ENCODE measurements at places on chromosomes 2 and 18. TPM values are rescaled to one million over a fixed set of nuclear protein-coding genes. Genes with fewer than 3 reads are reported as not detected.
A peak's percentile ranks its signal among the peaks of the same experiment; 100 is the strongest.

DNA sequence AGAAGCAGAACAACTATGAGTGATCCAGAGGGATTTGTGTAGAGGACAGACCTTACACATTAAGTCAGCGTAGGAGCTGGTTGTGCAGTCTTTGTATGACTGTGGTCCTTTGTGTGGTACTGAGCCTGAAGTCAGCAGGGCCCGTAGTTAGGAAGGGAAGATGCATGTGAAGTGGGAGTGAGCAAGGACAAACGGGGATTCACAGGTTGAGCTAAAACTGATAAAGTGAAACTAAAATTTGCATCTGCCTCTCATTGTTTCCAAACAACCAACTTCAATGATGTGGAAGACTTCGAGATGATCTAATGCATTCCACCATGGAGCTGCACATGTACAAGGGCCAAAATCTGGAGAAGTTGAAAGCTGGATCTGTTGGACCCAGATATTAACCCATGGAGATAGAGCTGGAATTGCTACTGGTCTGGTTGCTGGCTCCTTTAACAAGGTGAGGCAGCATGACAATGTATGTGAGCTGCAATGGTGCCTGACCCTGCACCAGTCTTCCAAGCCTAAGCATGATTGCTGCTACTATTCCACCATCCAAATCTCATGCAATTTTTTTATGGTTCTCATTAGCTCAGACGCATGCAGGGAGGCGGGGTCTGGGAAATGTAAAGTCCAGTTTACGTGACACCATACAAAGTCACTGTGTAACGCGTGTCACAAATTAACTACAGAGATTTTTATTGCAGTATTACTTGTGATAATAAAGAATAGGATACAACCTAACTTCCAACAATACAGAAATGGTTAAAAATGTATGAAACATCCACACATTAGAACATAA is 12.1 kb upstream of the CYBRD1 start:
- DNase-seq, result no peak

Gene CYS1
- total RNA-seq, result 2.7 TPM

DNA sequence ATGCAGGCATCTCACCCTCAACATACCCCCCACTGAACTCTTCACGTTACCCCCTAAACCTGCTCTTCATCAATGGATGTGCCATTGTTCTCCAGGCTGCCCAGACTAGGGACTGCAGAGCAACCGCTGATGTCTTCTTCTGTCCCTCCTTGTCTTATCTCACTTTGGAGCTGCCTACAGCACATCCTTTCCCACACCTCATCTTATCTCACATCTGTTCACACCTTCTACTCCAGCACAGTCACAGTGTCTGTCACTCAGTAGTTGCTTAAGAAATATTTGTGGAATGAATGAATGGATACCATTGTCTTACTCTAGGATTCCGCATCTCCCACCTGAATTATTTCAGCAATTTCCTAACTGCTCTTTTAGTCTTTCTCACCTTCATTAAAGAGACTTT is 144.5 kb downstream of the ANTXR1 start:
- DNase-seq, result no peak

Gene DNAJC10
- total RNA-seq, result 61.9 TPM

DNA sequence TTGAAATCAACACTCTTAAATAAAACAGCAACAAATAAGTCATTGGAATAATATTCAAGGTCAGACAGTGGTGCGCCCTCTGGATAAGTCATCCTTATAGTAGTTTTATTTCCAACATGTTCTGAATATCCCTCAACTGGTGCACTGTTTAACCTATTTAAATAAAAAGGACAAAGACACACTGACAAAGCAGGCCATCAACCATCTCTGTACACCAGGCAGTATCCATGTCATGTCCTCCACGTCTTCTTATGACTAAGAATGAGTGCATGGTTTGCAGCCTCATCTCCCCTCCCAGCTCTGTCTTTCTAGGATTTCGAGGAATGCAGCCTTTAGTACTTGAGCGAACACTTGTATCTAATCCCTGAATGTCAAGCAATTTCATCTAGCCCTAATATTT is 42.4 kb downstream of the ST3GAL5 start:
- DNase-seq, result no peak

GRCh38 chr2:55120634-55121359 is 70.5 kb upstream of the RTN4 start:
- DNase-seq, result no peak

DNA sequence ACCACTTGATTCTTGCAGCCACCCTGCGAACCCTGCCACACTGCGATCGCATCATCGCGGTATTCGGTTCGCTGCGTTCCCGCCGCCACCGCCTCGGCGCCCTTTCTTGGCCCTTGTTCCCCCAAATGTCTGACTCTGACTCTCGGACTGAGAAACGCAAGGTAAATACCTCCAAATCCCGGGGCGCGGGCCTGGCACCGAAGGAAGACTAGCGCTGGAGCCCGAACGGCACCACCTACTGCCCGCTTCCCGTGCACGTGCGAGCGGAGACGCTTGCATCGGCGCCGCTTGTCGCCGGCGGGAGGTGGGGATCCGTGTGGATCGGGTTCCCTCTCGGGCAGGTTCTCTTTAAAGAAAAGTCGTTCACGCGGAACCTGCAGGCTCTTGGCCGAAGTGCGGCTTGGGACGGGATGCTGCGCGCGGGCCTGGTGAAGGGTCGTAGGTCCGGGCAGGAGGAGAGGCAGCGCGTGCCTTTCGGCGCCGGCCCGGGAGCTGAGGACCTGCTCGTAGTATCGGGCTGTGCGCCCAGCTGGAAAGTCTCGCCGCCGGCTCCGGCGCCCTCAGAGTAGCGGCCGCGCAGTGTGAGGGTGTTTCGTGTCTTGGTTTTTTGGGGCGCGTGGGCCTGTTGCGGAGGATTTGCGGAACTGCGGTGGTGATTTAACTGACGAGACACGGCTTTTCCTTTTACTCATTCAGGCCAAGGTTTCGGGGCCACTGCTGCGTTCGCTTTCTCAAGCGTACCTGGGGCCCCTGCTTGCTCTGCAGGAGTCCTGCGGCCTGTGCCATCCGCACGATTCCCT is 514 bp downstream of the BCL2L11 start:
- DNase-seq, result no peak

Gene TSGA10
- total RNA-seq, result 4.7 TPM

GRCh38 chr2:7449298-7449697 is 532.1 kb downstream of the RNF144A start:
- DNase-seq, result no peak

- DNase-seq, result peak; percentile 93
These were observed 35.4 kb upstream of the RHOB start for GRCh38 chr2:20411361-20411894.

DNA sequence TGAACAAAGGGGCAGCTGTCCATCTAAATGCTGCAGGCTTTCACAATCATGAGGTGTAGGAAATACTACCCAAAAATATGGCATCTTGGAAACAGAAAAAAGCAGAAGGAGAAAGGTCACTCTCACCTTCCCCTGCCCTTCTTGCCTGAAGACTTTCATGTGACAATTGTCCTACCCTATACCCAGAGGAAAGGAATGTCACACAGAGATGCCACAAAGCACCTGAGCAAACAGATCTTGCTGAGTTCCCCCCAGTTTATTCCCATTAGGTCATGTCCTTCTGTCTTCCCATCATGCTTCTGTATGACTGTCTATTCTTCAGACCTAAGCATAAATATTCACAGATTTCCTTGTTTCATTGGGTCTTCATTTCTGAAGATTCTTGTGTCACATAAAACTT is 116.6 kb upstream of the MSH6 start:
- no peak for DNase-seq

Gene MEP1B
- total RNA-seq, result not detected

DNA sequence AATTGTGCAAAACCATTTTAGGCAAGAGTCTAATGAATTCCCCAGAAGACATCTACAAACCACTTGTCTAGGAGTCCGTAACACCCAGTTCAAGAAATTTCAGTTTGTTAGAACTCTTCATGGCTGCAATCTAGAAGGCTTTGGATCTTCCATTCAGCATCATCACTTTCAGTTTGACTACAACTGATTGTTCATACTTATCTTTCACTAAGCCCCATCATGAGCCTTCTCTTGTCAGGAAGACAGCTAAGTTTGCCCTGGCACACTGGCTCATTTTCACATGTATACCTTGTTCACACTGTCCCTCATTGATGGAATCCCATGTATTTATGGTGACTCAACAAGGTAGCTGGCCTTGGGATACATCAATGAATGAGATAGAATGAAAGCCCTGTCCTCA is 898.4 kb upstream of the CELF4 start:
- no peak for DNase-seq

GRCh38 chr2:216517447-216518225 is 19.0 kb downstream of the RPL37A start:
- DNase-seq, result no peak

Gene OTOS
- total RNA-seq, result not detected

- DNase-seq, result no peak
These were observed 176.9 kb upstream of the PGAP1 start for GRCh38 chr2:197103363-197103762.

Gene SERPINB11
- not detected for total RNA-seq

GRCh38 chr2:196737046-196737445 is 62.4 kb downstream of the GTF3C3 start:
- DNase-seq, result no peak

DNA sequence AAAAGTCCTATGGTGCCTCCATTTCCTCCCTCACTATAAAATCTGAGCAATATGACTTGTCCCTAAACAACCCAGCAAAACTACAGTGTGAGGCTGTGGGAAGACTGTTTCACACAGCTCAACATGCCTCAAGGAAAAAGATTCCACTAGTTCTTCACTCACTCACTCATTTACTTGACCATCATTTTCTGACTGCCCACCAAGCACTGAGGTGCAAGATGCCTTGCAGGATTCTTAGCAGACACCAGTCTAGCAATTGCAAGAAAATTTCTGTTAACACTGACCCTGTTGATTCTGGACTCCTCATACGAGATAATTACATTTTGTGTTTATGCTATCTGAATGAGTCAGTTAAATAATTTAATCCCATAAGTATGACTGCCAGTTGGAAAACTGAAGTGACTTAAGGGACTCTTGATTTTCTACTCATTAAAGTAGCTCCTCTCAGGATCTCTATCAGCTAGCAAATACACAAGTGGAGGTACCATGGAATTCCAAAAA is 51.9 kb upstream of the PCBP1 start:
- no peak for DNase-seq

- DNase-seq, result no peak
These were observed 443.9 kb upstream of the MYT1L start for GRCh38 chr2:2775018-2775417.

DNA sequence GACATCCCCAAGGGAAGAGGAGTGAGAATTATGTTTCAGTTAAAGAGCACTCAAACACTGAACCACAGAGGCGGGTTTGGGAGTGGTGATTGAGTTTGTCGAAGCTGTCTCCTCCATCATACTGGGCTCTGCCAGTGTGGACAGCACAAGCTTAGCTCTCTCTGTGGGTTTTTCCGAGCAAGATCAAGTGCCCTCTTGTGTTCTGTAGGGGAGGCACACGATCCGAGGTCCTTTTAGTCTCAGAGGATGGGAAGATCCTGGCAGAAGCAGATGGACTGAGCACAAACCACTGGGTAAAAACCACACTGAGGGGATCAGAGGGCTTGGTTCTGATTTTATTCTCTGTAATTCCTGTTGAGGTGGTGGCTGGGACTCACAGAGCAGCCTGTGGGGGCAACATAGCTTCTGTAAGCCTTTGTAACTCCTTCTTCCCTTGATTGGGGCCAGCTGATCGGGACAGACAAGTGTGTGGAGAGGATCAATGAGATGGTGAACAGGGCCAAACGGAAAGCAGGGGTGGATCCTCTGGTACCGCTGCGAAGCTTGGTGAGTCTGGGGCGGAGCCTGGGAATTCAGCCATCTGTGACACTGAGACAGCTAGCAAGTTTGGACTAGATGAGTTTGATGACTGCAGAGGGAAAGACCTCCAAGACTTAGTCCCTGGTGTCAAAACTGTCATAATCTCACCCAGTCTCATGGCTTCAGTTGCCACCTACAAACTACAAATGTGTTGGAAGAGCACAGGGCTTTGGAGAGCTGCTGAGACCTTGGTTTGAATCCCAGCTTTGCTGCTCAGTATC is 2.0 kb downstream of the NAGK start:
- DNase-seq, result no peak

DNA sequence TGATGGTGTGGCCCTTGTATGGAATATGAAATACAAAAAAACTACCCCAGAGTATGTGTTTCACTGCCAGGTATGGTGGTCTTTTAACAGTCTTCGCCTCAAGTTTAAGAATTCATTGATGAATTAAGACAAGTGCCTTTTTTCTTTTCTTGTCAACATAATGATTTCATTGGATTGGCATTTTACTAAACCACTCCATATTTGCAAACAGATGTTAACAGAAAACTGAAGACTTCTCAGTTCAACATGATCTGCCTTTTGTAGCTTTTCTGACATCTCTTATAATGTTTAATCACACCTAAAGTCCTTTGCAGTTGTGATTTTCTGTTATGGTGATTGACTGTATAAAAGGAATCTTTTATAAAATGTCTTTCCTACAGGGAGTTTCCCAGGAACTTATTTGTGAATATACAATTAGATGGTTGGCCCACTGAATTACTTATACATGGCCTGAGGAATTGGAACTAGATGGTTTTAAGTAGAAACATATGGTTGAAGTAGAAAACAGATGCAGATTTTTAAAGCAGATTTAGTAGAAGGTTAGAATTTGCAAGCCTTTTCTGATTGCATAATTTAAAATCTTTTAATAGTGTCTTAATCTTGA is 39.7 kb downstream of the DYNC1I2 start:
- no peak for DNase-seq

Gene RPRD1A
- total RNA-seq, result 36.4 TPM

GRCh38 chr2:26528836-26529235 is 50.9 kb upstream of the OTOF start:
- DNase-seq, result no peak

DNA sequence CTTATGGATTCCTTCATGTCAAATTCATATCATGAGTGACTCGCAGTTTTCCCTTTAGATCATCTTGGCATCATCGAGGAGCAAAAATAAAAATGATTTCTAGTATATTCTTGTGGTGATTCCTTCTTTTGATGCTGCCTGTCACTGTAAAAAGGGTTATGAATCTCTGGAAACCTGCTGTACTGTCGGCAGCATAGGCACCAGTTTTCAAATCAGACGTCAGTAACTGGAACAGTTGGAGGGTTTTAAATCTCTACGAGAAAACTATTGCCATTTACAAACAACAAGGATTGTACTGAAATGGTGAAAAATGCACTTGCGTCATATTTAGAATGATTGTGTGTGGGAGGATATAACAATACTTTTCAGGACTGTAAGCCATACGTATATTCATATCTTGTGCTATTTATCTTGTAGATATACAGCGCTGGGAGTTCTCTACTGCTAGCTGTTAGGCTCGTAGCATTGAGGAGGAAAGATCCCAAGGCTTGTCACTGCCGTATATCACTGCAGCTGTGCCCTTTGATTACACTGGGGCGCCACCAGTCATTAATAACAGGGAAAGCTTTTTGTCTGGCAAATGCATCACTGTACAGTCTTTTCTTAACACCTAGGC is 320.7 kb downstream of the MTX2 start:
- DNase-seq, result no peak

All from omental fat pad (tissue), 4 donors.